Parietal lobe (tissue), 2 donors: ENCODE measurements at places on chromosomes 1 and 21. TPM values are rescaled to one million over a fixed set of nuclear protein-coding genes. Genes with fewer than 3 reads are reported as not detected.

FAM163A gene
- total RNA-seq: 0.31 TPM

VTCN1 gene
- total RNA-seq: 0.31 TPM

TMIGD3 gene
- 1.3 TPM for total RNA-seq

CAMK2N1 gene
- 65.7 TPM for total RNA-seq

ZSCAN20 gene
- 15.0 TPM for total RNA-seq
